Hepatocyte (in vitro differentiated cells): ENCODE measurements at places on chromosomes 5 and 9. TPM values are rescaled to one million over a fixed set of nuclear protein-coding genes. Genes with fewer than 3 reads are reported as not detected.

The SAXO1 gene
- total RNA-seq = not detected in 2 replicates

The WNT8A gene
- total RNA-seq = not detected in 2 replicates

The PAIP1 gene
- 131 and 140 TPM in 2 replicates for total RNA-seq

The GMCL2 gene
- total RNA-seq = not detected in 2 replicates

The PHF24 gene
- 0.08 and 0.67 TPM in 2 replicates for total RNA-seq

The SETD9 gene
- 21.8 and 24.7 TPM in 2 replicates for total RNA-seq

The TMEM161B gene
- total RNA-seq = 31.7 and 35.4 TPM in 2 replicates

DNA sequence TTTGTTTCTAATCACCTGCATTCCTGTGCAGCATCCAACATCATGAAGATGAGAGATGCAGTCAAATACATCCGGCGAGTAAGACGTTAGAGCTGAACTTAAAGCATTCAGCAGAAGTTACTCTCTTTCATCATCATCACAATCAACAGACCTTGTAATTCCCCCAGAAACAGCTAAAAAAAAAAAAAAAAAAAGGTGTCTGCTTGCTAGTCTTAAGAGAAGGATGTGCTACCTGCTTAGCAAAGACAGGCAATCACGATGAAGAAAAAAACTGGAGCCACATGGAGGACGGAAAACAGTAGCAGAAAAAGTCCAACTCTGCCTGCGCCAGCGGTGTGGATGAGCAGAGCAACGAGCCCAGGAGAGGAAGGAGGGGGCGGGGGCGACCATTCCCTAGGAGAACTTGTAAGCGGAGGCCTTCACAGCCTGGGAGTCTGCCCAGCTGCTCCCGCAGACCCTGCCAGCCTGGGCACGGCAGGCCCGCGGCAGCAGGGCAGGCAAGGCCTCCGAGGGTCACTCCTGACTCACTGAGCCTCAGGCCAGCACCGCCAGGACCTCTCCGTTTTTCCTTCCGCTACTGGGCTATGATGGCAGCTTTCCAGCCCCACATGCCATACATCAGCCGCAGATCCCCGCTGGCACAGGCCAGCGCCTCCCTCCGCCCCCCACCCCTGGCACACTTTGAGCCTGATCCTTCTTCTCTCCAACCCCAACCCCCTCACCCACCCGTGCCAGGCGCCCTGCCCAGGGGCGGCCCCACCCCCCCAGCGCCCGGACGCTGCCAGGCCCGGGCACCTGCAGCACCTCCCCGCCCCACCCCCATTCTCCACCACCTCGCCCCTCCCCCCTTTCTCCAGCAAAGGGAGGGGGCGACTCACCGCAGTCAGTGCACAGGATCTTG is 1.4 kb downstream of the NRG2 start:
- H3K36me3 ChIP-seq = no peaks in the 10 kb centered on the region
- H3K27ac ChIP-seq = no peak overlapping the region
- DNase-seq = peak; percentile 15
- H3K27me3 ChIP-seq = peaks cover 75% of the 10 kb centered on the region

DNA sequence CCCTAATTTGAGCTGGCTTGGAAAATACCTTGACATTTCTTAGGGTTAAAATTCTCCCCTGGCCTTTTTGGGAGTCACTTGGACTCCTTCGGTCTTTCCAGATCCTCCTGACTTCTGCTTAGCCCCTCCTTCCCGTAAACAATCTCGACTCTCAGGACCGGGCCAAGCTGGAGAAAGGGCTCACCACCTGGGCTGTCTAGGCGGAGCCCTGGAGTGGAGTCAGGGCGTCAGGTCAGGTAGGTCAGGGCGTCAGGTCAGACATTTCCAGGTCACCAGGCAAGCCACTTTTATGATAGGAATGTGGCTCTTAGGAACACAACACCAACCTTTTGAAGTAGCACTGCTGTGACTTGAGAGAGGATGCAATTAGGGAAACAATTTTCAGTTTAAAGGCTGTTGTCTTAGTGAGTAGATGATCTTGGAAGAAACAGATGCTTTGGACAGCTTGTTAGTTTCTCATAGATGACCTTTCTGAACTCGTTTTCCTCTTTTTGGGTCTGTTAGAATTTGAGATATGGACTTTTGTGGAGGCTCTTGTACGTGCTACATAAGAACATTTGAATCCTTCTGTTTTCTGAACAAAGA is 12.8 kb downstream of the OSTF1 start:
- H3K4me1 ChIP-seq = no peaks in the 10 kb centered on the region
- no peaks in the 10 kb centered on the region for H3K36me3 ChIP-seq
- DNase-seq = no peak

DNA sequence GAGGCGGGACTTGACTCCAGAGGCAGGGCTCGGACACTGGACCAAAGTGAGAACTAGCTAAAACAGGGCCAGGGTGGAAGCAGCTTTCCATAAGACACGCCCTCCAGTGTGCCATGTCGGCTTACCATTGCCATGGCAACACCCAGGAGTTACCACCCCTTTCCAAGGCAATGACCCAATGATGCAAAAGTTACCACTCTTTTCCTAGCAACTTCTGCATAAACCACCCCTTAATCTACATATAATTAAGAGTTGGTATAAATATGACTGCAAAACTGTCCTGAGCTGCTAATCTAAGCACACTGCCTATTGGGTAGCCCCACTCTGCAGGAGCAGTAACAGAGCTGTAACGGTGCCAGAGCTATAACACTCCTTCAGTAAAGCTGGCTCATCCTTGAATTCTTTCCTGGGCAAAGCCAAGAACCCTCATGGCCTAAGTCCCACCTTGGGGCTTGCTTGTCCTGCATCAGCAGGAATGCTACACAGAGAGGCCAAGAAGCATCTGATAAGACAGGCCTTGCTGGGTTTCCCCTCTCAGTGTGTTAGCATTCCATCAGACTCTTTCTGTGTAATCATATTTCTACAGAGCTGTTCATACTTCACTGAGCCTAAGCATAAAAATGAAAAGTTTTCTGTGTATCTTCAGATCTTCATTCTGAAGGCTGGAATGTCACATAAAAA is 262.7 kb upstream of the KLF9 start:
- peak; percentile 5 for DNase-seq
- H3K27me3 ChIP-seq = no peaks in the 10 kb centered on the region
- no peaks in the 10 kb centered on the region for H3K36me3 ChIP-seq
- no peaks in the 10 kb centered on the region for H3K4me1 ChIP-seq
- no peak overlapping the region for H3K4me3 ChIP-seq

DNA sequence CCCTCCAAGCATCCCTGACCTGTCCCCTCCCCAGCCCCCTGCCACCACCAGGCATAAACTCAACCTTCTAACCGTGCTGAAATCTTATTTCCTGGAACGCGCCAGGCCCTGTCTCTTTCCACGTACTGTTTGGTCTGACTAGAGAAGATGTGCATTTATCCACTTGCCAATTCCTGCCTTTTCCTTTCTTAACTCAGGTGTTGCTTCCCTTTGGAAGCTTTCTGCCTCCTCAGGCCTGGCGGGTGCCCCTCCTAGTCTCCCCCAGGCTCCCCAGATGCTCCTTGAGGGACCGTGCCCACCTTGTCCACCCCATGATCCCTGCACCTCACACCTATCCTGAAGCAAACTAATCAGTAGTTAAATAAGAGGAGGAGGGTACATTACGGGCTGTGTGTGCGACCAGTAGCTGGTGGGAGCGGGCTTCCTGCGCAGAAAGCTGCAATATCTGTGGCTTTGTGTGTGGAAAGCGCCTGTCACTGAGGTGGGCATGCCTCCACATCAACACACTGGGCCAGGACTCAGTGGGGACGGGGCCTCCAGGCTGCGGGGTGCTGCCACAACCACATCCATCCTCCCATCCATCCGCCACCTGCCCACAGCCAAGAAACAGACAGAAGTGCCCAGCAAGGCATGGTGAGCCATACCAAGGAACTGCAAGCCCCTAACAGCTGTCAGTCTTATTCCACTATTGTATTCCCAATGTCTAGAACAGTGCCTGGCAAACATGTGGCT is 73.5 kb downstream of the COL23A1 start:
- no peaks in the 10 kb centered on the region for H3K36me3 ChIP-seq
- H3K4me3 ChIP-seq = no peak overlapping the region
- no peaks in the 10 kb centered on the region for H3K27me3 ChIP-seq
- H3K27ac ChIP-seq = no peak overlapping the region

DNA sequence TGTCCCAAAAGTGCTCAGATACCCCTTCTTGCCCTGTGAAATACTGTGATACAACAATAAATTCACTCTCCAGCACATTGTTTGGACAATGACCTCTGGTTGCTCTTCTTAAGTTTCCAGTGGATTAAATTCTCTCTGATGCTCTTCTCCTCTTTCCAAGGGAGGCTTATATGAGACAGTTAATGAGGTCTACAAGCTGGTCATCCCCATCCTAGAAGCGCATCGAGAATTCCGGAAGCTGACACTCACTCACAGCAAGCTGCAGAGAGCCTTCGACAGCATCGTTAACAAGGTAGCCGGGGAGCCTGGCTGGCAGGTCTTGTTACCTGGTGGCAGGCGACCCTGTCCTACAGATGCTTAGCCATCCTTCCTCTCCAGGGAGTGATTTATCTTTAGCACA is 226.5 kb downstream of the DOCK8 start:
- H3K4me1 ChIP-seq = peaks cover 10% of the 10 kb centered on the region
- H3K4me3 ChIP-seq = no peak overlapping the region
- no peaks in the 10 kb centered on the region for H3K36me3 ChIP-seq
- no peaks in the 10 kb centered on the region for H3K27me3 ChIP-seq

GRCh38 chr5:181198905-181199519 is 6.0 kb downstream of the TRIM7 start:
- H3K36me3 ChIP-seq = no peaks in the 10 kb centered on the region
- peaks cover 2% of the 10 kb centered on the region for H3K4me1 ChIP-seq
- no peak overlapping the region for H3K27ac ChIP-seq
- no peak overlapping the region for H3K4me3 ChIP-seq

DNA sequence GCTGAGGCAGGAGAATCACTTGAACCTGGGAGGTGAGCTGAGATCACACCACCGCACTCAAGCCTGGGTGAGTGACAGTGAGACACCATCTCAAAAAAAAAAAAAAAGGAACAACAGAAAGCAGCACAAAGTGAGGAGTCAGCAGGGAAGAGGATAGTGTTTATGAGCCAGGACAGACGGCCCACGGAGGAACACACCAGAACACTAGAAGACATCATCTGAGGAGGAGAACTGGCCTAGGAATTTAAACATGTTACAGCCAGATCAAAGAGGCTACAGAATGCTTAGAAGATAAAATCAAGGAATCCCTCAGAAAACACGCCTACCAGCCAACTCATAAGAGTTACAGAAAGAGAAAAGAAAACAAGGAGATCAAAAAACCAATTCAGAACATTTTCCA is 12.2 kb downstream of the UBAC1 start:
- H3K36me3 ChIP-seq = no peaks in the 10 kb centered on the region
- DNase-seq = no peak
- H3K4me3 ChIP-seq = no peak overlapping the region
- peak overlapping the region; percentile 32 for H3K27ac ChIP-seq
- H3K27me3 ChIP-seq = no peaks in the 10 kb centered on the region

- no peak overlapping the region for H3K4me3 ChIP-seq
- H3K27ac ChIP-seq = no peak overlapping the region
- no peaks in the 10 kb centered on the region for H3K27me3 ChIP-seq
- no peaks in the 10 kb centered on the region for H3K4me1 ChIP-seq
- no peak for DNase-seq
- H3K36me3 ChIP-seq = no peaks in the 10 kb centered on the region
Observed at GRCh38 chr9:105483618-105484017, 35.8 kb downstream of the FSD1L start.

- H3K27ac ChIP-seq = no peak overlapping the region
- H3K4me1 ChIP-seq = no peaks in the 10 kb centered on the region
- no peak overlapping the region for H3K4me3 ChIP-seq
- H3K36me3 ChIP-seq = no peaks in the 10 kb centered on the region
Observed at GRCh38 chr5:10876006-10876744, 115.1 kb upstream of the DAP start.

GRCh38 chr5:112604732-112605630 is 132.7 kb upstream of the APC start:
- peak overlapping the region; percentile 11 for H3K27ac ChIP-seq
- H3K4me1 ChIP-seq = no peaks in the 10 kb centered on the region
- H3K36me3 ChIP-seq = no peaks in the 10 kb centered on the region
- peak; percentile 70 for DNase-seq
- H3K4me3 ChIP-seq = no peak overlapping the region
- no peaks in the 10 kb centered on the region for H3K27me3 ChIP-seq

DNA sequence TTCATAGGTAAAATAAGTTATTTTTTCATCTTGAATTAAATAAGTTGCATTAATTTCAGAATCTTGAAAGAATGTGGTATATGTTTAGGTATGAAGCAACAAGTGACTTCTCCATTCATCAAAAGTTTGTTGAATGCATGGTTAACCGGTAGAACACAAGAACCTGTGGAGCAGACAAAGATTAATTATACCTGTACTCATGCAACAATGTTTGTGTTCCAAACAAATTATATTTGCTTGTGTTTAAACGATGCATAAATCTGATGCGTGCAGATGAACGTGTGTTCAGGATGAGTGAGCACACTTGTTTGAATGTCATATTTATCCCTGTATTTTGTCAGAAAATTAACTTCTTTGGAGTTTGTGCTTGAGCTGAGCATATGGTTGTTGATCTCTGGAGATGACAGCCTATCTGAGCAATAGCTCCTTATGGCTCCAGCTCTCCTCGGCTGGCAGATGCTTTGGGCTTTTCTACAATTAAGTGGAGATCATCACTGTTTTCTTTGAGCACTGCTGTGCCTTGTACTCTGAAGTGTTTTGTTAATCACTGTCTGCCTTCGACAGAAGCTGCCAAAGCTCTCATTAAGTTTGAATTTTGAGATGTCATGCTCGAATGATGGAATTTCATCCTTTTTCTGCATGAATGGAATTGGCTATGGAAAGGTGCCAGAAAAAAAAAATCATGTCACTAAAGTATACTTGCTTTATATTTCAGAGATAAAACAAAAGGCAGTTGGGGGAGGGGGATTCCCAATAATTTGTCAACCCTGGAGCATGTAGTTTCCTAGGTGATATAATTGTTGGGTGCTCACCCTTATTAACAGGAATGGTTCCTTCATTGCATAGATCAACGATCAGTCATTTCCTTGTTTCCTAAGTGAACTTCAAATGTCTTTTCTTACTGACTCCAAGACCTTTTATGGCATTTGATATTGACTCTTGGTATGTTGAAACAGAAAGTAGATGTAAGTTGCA is 502.5 kb upstream of the ARRDC3 start:
- no peak overlapping the region for H3K4me3 ChIP-seq
- no peaks in the 10 kb centered on the region for H3K4me1 ChIP-seq
- no peak for DNase-seq
- H3K27ac ChIP-seq = no peak overlapping the region
- H3K36me3 ChIP-seq = no peaks in the 10 kb centered on the region

- H3K27ac ChIP-seq = no peak overlapping the region
- H3K4me3 ChIP-seq = no peak overlapping the region
- no peak for DNase-seq
- no peaks in the 10 kb centered on the region for H3K36me3 ChIP-seq
Observed at GRCh38 chr5:119059740-119060255, 11.1 kb upstream of the DMXL1 start.

- no peak overlapping the region for H3K27ac ChIP-seq
- no peaks in the 10 kb centered on the region for H3K27me3 ChIP-seq
- H3K4me3 ChIP-seq = no peak overlapping the region
- H3K36me3 ChIP-seq = no peaks in the 10 kb centered on the region
- H3K4me1 ChIP-seq = peaks cover 3% of the 10 kb centered on the region
- no peak for DNase-seq
Observed at GRCh38 chr5:148403344-148403743, 19.6 kb downstream of the FBXO38 start.

- no peaks in the 10 kb centered on the region for H3K27me3 ChIP-seq
- H3K4me3 ChIP-seq = no peak overlapping the region
- H3K27ac ChIP-seq = no peak overlapping the region
- H3K36me3 ChIP-seq = no peaks in the 10 kb centered on the region
- H3K4me1 ChIP-seq = no peaks in the 10 kb centered on the region
Observed at GRCh38 chr5:51347157-51347556, 36.1 kb upstream of the ISL1 start.
